Body of pancreas (tissue), 4 donors: ENCODE measurements at places on chromosomes 5 and 9. TPM values are rescaled to one million over a fixed set of nuclear protein-coding genes. Genes with fewer than 3 reads are reported as not detected.

- no peaks in the 10 kb centered on the region for H3K27me3 ChIP-seq
- peak; percentile 87 for DNase-seq
- no peak overlapping the region for H3K4me3 ChIP-seq
These were observed 30.3 kb downstream of the FGF1 start for GRCh38 chr5:142655339-142656267.

DELE1 gene
- 100 TPM for total RNA-seq

POC5 gene
- 7.5 TPM for total RNA-seq

DNA sequence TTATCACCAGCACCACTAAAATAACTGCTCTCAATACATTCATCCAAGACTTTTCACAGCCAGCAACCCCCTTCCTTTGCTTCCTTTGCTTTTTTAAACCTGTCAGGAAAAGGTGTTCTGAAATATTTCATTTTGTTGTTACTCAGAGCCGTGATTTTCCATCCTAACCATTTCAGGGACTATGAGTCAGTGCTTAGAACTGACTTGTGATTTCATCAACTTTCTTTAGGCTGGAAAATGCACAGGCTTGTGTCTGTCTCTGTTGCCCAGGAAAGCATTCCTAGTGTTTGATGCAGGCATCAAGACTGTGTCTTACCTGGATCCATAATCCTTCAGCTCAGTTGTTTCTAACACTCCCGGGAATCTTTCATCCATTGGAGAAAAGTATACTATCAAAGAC, 805.6 kb downstream of the BRINP1 start:
- no peaks in the 10 kb centered on the region for H3K4me1 ChIP-seq
- H3K27me3 ChIP-seq = no peaks in the 10 kb centered on the region
- no peak overlapping the region for H3K27ac ChIP-seq
- H3K4me3 ChIP-seq = no peak overlapping the region
- no peak for DNase-seq
- no peaks in the 10 kb centered on the region for H3K36me3 ChIP-seq

DNA sequence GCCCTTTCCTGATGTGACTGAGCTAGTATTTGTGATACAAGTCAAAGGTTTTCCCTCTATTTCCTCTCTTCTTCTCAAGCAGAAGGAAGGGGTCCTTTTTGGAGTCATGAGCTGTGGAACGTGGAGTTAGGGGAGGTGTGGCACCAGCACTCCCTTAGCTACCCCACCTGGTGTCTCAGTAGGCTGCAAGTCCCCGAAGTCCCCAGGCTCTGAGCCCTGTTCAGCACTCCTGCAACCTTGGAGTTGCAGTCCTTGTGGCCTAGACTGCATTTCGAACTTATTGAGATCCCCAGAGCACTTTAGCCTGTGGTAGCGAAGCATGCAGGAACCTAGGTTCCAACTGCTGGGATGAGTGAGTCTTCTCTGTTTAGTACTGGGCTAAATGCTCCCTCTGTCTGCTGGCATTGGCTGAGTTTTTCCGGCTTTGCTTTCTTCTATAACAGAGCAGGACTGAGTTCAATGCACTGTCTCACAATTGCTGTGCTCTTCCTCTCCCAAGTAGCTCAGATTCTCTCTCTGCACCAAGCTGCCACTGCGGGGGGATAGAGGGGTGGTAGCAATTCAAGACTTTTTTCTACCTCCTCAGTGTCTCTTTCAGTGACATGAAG, 600.7 kb upstream of the CDH9 start:
- no peak for DNase-seq
- no peaks in the 10 kb centered on the region for H3K4me1 ChIP-seq
- H3K36me3 ChIP-seq = no peaks in the 10 kb centered on the region
- H3K4me3 ChIP-seq = no peak overlapping the region
- no peak overlapping the region for H3K27ac ChIP-seq

RNF180 gene
- 9.2 TPM for total RNA-seq

DNA sequence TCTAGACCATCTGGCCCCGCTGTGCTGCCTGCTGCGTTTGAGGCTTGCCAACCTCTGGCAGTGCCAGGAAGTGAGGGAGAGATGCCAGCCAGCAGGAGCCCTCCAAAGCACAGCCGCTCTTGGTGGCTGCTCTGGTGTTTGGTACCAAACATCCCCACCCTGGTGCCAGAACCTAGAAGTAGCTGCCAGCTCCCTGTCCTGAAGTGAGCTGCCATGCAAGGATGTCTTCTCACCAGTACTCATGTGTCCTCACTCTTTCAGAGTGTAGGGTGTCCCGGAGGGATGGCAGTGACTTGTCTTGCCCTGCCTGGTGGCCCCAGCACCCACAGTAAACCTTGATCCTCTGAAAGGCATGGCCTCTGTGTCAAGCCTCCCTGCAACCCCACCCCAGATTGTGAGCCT, 43.4 kb downstream of the AMBP start:
- DNase-seq = peak; percentile 1
- no peak overlapping the region for H3K4me3 ChIP-seq
- H3K27me3 ChIP-seq = no peaks in the 10 kb centered on the region
- no peak overlapping the region for H3K27ac ChIP-seq
- H3K36me3 ChIP-seq = peaks cover 7% of the 10 kb centered on the region

GRCh38 chr5:14487897-14488570, 93.6 kb upstream of the OTULINL start:
- DNase-seq = no peak
- no peak overlapping the region for H3K4me3 ChIP-seq
- H3K27ac ChIP-seq = no peak overlapping the region
- H3K36me3 ChIP-seq = peaks cover 12% of the 10 kb centered on the region

LCN10 gene
- 0.78 TPM for total RNA-seq
